NCI-H1105 (cell line): ENCODE measurements at places on chromosomes 6 and 20.

- DNase-seq = no peak
Observed at GRCh38 chr20:46414608-46415007, 8.2 kb upstream of the ELMO2 start.

DNA sequence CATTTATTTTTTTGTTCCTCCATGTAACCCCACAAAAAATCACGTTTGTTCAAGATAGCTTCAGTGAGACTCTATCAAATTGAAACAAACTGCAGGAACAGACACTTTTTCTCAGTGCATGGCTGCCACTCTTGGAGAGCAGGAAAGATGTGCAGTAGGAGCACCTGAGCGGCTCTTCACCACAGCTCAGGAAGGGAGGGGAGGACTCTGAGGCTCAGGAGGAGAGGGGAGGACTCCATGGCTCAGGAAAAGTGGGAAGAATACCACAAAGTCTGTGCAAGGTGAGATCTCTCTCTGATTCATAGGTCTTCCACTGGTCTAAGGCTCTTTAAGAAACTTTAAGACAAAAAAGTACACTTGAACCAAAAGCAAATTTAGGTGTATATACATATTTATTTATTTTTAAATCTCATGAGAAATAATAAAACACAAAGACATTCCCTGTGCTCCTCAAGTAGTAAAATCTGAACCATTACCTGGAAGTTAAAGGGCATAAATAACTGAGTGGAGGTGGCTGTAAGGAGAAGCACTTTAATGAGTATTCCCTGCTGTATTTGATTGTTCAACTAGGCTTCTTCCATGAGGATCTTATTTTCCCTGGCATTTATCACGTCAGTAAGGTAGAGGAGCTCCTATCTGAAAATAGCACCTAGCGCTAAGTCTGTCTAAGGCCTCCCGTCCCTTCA lies 69.2 kb upstream of the CCN6 start:
- no peak for DNase-seq

DNA sequence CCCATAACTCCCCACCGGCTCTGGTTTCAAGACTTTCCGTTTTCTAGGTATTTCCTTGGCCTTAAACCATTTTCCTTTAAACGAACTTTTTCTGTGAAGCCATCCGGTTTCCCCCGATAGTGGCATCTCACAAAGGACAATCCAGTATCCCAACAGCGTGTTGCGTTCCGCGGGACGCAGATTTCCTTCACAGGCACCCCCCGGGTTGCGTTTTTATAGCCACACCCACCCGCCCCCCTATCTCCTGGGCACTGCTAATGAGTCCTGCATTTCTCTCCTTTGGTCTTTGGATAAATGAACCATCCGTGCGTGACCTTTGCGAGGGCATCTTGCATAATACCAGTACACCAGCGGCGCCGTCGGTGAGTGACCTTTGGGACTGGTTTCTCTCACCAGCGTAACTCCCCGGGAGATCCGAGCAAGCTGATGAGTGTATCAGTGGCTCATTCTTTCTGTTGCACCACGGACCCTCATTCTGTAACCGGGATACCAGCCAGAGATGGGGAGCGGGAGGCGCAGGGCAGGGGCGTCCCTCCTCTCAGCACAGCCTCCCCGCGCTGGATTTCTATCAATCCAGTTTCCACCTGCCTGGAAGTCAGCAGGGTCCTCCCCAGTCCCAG lies 586 bp upstream of the NQO2 start:
- no peak for DNase-seq

DNA sequence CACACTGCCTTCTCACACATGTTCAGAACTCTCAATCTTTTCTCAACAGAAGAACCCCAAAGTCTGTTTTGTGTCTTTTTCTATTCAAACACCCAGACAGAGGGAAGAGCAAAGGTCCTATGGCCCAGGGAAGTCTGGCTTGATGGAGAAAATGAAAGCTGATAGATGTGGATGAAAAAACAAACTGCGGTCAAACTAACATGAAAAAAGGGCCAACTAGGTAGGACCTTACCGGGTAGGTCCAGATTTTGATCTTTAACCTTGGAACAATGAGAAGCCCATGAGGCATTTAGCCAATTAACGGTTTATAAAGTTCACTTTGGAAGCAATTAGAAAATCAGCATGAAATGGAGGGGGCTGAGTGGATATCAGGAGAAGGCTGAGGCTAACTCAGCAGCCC lies 507.7 kb upstream of the SLC35B3 start:
- DNase-seq = no peak

DNA sequence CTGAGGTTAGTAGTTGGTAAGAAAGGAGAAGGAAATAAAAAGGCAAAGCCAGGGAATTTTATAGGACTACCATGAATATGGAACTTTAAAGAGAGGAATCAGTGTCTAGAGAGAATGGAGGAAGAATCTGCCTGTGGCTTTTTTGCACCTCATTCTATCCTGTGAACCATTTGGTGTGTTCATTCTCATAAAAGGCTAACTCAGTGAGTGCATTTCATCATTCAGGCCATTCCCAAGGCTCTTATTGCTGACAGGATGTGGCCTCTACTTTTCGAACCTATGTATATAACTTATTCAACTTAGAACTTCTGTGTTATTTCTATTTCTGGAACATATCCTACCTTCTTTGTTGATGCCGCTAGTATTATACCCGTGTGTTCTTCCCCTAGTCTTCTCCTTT lies 27.1 kb downstream of the HSF2 start:
- no peak for DNase-seq

- DNase-seq = no peak
Observed at GRCh38 chr6:56516003-56516402, 126.7 kb downstream of the DST start.

GRCh38 chr6:84763003-84763885 lies 1.2 kb downstream of the TBX18 start:
- peak; percentile 25 for DNase-seq

- no peak for DNase-seq
Observed at GRCh38 chr6:42314571-42315258, 97.1 kb upstream of the MRPS10 start.

- DNase-seq = no peak
Observed at GRCh38 chr20:8461186-8461585, 329.1 kb downstream of the PLCB1 start.

DNA sequence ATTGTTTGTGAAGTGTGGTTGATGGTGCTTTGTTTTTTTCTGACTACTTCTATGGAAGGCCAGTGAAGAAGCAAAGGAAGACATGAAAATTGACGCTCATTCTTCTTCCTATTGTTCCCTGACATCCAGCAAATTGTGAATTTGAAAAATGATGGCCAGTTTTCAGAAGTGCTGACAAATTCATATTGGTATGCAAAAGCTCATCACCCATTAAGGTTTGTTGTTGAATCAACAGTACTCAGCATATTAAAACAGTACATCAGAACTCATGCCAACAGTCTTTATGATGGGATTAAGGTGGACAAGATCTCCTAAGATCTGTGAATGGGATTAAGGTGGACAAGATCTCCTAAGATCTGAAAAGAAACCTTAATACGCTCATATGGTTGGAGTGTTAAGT lies 1.0 kb upstream of the MTG2 start:
- no peak for DNase-seq
